ENCODE measurements at places on chromosomes 1 and 21.

- DNase-seq = no peak
Measured at GRCh38 chr21:36396325-36396724, 11.1 kb downstream of the CHAF1B start.

DNA sequence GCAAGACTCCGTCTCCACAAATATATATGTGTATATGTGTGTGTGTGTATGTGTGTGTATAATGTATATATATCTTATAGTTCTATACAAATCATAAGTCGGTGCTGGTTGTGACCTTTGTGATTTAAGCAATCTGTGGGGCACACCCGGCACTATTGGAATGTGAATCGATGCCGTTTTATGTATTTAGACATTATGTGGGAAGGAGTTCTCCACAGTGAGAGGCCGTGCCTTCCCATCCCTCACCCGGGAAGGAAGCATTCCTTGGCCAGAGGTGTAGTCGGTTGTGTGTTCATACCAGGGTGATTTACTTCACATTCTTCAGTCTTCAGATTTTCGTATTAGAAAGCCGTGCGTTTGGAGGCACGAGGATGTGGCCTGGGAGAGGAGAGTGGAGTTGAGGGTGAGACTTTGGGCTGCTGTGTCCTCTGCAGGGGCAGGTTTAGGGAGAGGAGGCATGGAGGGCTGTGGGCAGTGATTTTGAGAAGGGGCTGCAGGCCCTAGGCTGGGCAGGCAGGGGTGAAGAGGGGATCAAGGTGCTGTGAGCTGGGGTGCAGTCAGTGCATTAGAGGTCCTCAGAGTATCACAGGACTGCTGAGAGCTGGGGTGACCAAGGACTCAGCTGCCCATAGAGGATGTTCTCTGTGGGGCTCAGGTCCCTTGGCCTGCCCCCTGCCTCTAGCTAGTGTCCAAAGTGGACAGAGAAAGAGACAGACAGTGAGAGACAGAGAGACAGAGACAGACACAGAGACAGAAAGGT lies 57.7 kb downstream of the TRIM11 start:
- no peak for DNase-seq

DNA sequence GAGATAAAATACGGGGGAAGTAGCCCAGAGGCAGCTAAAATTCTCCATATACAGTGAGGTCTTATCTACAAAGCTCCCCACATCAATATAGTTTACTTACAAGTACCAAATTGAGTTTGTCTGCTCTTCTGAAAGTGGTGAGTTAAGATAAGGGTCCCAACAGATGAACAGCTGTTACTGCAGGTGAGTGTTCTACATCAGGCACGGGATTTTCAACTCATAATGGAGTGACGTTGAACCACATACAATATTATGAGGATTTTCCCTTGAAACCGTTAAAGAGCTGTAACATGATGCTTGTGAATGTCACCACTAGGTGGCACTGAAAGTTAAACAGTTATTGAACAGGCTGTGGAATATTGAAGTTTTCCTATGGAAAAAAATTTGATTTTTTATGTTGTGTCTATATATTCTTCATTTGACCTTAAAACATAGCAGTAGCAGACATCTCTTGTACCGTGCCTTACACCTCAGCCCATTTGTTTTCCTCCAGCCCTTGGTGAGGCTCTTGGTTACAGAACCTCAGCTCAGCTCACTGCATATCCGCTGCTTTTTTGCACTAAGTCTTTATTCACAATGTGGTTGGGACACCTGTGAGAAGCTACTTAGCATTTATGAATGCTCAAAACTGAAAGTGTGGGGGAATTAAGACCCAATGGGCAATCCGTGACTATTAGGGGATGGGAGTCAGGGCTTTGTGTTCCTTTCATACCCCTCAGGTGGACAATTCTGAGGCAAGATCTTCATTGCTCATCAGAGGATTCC lies 23.2 kb downstream of the CD1D start:
- DNase-seq = no peak

DNA sequence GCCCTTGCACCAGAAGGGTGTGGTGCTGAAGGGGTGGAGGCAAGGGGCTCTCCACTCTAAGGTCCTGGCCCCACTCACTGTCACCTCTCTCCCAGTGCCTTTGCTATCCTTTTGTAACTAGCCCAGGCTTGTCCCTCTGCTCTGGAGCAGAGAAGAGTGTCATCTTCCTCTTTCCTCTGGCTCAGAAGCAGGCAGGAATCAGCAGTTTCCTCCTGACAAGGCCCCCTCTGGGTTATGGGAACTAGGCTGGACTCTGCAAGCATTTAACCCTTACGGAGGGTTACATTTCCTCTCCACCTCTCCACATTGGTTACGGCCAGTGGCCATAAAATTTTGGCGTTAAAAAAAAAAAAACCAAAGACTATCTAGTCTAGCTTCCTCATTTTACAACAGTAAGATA lies 30.4 kb downstream of the PLXNA2 start:
- no peak for DNase-seq

- DNase-seq = no peak
Measured at GRCh38 chr1:37399205-37399604, 75.2 kb upstream of the ZC3H12A start.

DNA sequence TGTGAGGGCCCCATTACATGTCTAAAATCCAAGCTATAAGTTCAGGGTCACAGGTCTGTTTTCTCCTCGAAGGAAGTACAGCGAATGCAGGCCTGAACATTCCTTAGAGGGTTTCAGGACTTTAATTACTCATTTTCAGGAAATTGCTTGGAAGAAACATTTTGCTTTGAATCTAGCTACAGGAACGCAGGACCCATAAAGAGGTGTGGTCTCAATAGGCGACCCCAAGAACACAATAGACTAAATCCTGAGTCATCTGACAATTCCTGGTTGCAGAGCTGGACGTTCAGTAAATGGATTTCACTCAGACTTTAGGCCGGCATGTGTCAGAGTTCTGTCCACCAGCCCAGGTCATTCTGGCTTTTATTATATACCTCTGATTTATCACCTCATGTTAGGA lies 1.0 kb upstream of the ERG start:
- no peak for DNase-seq

- no peak for DNase-seq
Measured at GRCh38 chr1:24096009-24096738, 15.8 kb downstream of the MYOM3 start.

DNA sequence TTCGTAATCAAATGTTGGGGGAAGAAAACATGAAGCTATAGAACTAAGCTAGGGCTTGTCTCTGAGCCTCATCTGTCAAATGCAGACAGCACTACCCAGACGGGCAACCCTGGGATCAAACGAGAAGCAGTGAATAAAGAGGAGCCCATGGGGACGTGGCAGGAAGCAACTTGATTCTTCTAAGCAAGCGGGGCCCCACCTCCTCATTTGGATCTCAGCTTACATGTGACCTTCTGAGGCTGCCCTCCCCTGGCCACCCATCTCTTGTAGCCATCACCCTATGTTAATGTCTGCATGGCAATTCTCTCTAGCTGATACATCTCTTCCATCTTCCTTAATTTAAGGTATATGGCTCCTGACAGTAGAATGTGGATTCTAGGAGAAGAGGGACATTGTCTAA lies 171.3 kb downstream of the IGSF21 start:
- no peak for DNase-seq

DNA sequence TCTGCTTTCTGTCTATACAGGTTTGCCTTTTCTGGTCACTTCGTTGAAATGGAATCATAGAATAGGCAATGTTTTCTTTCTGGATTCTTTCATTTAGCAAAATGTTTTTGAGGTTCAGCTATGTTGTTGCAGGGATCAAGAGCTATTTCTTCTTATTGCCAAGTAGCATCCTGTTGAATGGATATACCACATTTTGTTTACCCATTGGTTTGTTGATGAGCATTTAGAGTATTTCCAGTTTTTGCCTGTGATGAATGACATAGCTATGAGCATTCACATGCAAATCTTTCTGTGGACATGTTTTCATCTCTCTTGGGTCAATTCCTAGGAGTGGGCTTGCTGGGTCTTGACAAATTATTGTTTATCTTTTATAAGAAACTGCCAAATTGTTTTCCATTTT lies 115.5 kb downstream of the ACTL8 start:
- DNase-seq = no peak

DNA sequence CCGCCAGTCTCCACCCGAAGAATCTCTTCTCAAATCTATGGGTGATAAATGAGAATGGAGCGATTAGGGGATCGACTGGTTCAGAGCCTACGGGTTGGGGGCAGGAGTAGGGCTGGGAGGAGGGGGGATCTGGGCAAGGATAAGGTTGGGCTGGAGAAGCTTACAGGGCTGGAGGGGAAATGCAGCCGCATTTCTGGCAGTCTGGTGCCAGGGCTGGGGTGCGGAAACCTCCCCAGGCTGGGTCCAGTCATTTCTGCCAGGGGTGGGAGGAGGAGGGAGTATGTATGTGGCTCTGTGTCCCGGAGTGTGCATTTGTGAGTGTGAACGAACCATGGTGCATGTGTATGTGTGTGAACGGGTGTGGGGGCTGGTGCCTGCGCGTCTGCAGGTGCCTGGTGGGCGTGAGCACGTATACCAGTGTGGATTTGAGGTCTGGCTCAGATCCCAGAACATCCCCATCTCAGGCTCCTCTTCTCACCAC lies 10.2 kb downstream of the C1orf216 start:
- DNase-seq = no peak

- peak; percentile 56 for DNase-seq
Measured at GRCh38 chr1:155241069-155241679, 14.1 kb downstream of the ENTREP3 start.

DNA sequence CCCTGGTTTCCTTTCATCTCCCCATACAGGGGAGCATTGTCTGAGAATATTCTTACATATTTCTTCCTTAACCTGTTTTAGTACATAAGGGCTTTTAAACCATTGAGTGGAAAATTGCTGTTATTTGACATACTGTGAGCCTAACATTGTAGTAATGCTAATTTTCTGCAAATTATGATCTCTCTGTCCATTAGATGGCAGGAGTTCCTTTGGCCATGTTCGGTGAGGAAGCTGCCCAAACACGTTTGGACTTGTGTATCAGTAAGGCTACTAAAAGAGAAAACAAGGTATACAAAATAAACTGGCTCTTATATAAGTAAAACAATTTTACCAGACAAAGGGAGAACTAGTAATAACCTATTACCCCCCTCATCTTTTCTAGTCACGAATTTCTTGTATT lies 29.2 kb downstream of the CDC7 start:
- no peak for DNase-seq

GRCh38 chr21:46284077-46284644 lies 1.2 kb downstream of the MCM3AP start:
- no peak for DNase-seq

GRCh38 chr1:72284084-72284347 lies 1.7 kb upstream of the NEGR1 start:
- DNase-seq = no peak

- no peak for DNase-seq
Measured at GRCh38 chr1:81435175-81435574, 365.6 kb upstream of the ADGRL2 start.

DNA sequence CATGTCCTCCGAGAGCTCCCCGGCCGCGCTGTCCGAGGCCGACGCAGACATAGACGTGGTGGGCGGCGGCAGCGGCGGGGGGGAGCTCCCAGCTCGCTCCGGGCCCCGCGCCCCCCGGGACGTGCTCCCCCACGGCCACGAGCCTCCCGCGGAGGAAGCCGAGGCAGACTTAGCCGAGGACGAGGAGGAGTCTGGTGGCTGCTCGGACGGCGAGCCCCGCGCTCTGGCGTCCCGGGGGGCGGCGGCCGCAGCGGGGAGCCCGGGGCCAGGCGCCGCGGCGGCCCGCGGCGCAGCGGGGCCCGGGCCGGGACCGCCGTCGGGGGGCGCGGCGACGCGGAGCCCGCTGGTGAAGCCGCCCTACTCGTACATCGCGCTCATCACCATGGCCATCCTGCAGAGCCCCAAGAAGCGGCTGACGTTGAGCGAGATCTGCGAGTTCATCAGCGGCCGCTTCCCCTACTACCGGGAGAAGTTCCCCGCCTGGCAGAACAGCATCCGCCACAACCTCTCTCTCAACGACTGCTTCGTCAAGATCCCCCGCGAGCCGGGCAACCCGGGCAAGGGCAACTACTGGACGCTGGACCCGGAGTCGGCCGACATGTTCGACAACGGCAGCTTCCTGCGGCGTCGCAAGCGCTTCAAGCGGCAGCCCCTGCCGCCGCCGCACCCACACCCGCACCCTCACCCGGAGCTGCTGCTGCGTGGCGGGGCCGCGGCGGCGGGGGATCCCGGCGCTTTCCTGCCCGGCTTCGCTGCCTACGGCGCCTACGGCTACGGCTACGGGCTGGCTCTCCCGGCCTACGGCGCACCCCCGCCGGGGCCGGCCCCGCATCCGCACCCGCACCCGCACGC lies 547 bp downstream of the FOXD2 start:
- no peak for DNase-seq

DNA sequence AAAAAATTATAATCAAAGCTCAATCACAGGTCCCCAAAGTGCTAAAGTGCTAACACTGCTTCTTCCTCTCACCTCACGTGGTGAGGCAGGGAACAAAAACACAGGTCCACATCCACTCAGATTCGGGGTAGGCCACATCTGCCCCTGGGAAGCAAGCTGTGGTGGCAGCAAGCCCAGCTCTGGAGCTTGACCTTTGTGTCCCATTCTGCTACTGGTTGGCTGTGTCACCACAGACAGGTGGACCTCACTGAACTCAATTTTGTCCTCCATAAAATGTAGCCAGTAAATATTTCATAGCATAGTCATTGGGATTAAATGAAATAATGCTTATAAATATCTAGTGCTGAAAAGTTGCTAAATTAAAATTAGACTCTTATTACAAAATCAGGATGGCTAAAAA lies 8.5 kb downstream of the AZIN2 start:
- no peak for DNase-seq

DNA sequence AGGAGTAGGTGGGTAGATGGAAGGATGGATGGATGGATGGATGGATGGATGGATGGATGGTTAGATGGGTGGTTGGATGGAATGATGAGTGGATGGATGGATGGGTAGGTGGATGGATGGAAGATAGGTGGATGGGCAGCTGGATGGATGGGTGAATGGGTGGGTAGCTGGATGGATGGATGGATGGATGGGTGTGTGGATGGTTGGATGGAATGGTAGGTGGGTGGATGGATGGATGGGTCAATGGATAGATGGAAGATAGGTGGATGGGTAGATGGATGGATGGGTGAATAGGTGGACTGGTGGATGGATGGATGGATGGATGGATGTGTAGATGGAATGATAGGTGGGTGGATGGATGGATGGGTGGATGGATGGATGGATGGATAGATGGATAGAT lies 164.0 kb upstream of the VAMP3 start:
- DNase-seq = no peak

All from GM12892 (cell line).